ENCODE measurements at places on chromosomes 6 and 20. TPM values are rescaled to one million over a fixed set of nuclear protein-coding genes. Genes with fewer than 3 reads are reported as not detected.

The CCND3 gene
- 432 TPM for total RNA-seq

The THBS2 gene
- total RNA-seq = not detected

The GRM1 gene
- not detected for total RNA-seq

The KHDC1 gene
- total RNA-seq = 1.1 TPM

The SNAI1 gene
- 0.22 TPM for total RNA-seq

The TMEM217 gene
- total RNA-seq = not detected

The OR2J3 gene
- total RNA-seq = not detected

The CPNE5 gene
- total RNA-seq = 0.27 TPM

The DLL1 gene
- total RNA-seq = 3.3 TPM

The HSPA1A gene
- 27.1 TPM for total RNA-seq

The HSD17B8 gene
- total RNA-seq = 19.2 TPM

All from naive thymus-derived CD4-positive, alpha-beta T cell (primary cell).